Stimulated activated CD4-positive, alpha-beta T cell treated with anti-CD3 and anti-CD28 coated beads, Interleukin-4, amount 100 ng/mL, for 48 hours (primary cell): ENCODE measurements at places on chromosomes 3 and 15.

DNA sequence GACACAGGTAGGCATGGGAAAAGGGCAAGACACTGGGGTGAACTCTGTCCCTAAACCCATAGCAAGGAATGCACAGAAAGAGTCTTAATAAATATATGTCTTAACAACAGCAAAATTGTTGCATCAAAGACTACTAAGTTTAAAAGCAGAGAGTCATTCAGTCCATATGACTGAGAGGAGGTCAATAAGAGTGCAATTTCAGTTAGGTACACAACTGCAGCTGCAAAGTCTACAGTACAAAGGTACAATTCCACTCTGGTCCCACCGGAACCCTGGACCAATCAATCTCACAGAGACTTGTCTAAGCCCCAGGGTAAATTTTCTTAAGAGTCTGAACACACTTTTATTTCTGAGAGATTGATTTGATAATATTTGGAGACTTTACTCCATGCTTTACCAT is 6.9 kb downstream of the CP start:
- no peak for DNase-seq

DNA sequence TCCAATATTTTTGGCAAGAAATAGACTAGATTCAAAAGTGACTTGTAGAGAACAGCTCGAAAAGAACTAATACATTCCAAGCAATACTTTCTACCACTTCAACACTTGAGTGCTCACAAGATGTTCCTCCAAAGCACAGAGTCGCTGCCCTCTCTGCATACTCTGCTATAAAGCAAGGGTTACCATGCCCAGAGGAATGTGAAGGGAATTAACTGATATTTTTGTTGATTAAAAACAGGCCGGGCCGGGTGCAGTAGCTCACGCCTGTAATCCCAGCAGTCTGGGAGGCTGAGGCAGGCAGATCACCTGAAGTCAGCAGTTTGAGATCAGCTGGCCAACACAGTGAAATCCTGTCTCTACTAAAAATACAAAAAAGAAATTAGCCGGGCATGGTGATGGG is 57.6 kb upstream of the CSPG5 start:
- DNase-seq: no peak

DNA sequence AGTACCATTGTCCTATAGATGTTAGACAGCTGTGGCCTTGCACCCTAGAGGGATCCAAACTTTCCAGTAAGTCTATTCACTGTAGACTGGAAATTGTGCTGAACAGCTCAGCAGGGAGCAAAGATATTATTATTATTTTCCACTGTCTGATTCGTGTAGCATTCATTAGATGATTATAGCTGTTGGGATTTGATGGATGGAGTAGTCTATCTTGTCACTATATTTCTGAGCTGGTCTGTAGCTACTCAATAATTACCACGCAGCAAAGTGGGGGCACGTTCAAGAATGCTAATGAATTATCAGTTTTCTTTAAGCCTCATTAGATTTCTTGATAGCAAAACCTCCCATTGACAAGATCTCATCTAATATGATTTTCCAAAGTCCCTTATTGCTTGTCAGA is 113.2 kb downstream of the RTP4 start:
- no peak for DNase-seq

- DNase-seq: no peak
Observed at GRCh38 chr3:116849261-116849688, 139.7 kb downstream of the TUSC7 start.

GRCh38 chr3:113084777-113085176 is 94.0 kb downstream of the GTPBP8 start:
- no peak for DNase-seq

GRCh38 chr15:91252756-91253155 is 152.7 kb downstream of the SV2B start:
- DNase-seq: no peak

DNA sequence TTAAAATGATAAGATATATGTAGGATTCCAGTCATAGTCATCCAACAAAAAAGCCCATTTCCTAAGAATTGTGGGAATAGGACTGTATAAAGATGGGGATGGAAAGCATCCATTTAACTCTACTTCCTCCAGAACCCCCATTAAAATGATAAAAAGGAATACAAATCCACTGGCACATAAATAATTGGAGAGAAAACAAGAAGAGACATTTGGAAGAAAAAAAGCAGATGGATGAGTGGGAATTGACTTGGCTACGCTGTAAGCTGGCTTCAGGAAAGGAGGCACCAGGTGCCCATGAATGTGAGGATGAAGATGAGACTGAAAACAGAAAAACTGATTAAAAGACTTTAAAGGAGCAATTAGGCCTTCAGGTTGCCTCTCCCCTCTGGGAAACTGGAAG is 91.8 kb downstream of the ST8SIA2 start:
- DNase-seq: no peak

GRCh38 chr3:49607796-49608195 is 53.5 kb downstream of the BSN start:
- DNase-seq: no peak

DNA sequence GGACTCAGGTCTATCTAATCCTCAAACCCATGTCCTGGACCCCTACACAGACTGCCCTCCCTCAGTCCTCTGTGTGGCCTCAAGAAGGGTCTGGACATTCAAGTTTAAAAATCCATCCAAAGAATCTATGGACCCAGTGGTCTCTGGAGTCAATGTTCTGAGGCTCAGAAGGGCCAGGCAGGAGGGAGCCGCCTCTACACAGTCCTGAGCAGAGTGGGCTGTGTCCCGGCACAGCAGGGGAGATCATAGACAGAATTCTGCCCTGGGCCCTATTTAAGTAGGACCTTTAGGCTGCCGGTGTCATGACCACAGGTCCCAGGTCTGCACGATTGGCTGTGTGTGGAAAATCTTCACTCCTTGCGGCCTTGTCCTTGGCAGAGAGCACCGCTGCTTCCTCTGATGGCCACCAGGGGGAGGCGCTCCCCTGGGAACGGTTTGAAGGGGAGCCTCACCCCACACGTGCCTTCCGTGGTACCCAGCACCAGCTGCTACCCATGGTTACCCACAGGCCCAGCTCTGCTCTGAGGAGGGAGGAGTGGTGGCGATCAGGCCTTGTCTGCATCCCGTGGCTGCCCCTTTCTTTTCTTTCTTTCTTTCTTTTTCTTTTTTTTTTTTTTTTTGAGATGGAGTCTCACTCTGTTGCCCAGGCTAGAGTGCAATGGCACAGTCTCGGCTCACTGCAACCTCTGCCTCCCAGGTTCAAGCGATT is 37.9 kb downstream of the CHRD start:
- DNase-seq: peak; percentile 63

DNA sequence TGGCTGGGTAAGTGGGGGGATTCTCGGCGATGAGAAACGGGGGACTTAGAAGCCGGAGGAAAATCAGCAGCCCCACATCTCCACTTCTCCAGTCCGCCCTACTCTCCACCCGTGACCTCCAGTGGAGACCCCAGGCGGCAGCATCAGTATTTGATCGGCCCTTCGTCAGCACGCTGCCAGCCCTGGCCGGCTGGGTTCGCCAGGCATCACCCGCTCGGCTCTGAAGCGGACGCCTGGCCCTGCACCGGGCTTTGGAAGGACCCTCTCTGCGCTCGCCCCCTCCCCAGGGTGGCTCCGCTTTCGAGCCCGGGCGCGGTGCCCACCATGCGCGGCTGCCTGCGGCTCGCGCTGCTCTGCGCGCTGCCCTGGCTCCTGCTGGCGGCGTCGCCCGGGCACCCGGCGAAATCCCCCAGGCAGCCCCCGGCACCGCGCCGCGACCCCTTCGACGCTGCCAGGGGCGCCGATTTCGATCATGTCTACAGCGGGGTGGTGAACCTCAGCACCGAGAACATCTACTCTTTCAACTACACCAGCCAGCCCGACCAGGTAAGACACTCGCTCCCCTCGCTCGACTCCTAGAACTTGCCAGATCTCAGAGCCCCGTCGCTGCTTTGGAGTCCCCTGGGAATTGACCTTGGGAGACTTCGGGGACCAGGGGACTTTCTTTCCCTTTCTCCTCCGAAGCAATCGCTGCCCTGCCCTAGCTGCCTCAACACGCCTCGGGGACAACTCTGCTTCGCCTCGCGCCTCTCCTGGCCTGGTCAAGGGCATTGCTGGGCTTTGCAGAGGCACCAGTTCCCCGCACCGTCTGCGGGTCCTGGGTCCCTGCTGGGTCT is 561 bp downstream of the SIDT1 start:
- DNase-seq: peak; percentile 28

DNA sequence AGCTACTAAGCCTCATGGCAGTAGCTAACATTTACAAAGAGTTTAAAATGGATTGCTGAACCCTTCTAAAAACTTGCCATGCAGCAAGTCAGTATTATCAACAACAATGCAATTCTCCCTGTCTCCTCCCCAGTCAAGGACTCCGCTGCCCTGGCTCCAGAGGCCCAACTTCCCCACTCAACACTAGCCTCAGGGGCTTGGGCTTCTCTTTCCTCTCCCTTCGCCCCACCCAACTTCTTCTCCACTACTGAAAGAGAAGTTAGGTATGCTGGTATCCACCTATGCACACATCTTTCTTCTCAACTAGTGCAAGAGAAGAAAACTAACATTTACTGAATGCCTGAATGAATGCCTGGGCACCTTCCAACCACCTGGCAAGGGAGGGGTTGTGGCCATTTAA is 30.7 kb downstream of the TLE3 start:
- DNase-seq: no peak

GRCh38 chr3:127751163-127751621 is 71.1 kb downstream of the MGLL start:
- DNase-seq: no peak

- DNase-seq: no peak
Observed at GRCh38 chr3:95939235-95939809, 875.1 kb upstream of the EPHA6 start.

DNA sequence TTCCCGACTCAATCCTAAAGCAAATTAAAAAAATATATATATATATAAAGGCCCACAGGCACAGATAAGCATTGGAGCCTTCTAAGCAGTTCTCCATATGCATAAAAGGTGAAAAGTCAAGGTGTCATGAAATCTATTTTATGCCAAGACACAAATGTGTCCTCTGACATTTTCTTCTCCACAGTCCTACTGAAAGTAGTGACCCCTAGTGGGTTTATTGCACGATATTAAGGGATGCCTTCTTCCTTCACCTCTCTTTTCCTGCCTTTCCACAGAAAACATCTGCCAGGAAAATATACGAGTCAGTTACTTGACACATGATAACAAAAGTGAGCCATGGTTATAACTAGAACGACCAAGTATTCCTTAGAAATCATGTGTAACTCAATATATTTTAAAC is 303.2 kb downstream of the TIGIT start:
- no peak for DNase-seq

DNA sequence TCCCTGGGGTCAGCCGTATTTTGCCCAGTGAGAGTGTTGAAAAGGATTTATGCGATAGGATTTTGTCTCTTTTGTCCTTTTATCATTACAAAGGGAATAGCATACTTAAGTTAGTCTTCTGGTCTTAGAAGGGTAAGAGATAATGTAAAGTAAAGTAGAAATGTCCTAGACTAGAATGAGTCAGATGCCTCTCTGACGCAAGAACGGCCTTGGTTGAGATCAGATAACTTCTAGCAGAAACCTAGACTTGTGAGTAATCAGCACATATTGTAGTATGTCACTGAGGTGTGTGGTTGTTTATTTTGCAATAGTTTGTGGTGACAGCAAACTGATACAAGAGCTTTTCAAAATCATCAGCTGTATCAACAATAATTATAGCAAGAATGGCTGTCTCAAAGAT is 866.1 kb downstream of the NSUN3 start:
- no peak for DNase-seq

DNA sequence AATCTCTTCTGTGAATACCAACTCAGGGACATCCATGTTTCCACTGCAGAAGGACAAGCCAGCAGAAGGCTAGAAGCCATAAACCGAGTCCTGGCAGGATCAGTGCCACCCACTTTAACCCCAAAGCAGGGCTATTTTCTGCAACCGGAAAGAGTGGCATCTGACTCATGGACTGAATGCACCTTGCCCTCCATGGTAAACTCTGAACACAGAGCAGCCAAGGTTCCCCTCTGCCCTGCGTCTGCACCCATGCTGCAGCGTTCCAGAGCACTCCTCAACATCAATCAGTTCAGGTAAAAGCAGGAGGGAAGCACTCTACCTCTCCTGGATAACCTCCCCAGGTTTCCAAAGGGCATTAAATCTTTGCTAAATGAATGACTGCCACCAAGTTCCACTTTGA is 801 bp upstream of the NGRN start:
- DNase-seq: peak; percentile 19

GRCh38 chr3:182349951-182350517 is 443.3 kb upstream of the ATP11B start:
- DNase-seq: no peak

DNA sequence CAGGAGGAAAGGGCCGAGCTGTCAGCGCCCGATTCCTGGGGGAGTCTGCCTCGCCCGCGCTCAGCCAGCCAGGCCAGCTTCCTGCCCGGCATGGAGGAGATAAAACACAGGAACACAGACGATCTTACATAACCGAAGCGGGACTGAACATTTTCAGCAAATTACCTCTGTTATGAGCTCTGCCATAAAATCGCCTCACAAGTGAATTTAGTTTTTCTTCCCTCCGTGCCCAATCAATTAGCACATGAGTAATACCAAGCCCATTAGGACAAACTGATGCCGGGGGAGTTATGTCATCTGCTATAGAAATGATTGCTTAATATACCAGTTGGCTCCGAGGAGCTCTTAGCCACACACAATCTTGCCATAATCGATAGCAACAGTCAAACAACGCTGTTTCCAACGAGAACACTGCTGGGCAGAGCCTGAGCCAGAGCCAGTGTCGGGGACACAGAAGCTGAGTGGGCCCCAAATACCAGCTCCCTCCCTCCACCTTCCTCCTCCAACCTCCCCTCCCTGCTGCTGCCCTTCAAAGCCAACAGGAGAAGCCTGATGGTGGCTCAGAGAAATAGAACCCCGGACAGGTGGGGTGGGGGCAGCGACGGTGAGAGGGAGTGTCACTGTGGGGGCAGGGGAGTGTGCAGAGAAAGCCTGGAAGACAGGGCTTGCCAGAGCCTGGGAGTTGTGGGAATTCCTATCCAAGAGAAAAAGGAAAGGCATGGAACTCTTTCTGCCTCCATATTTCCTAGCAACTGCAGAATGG is 279.4 kb upstream of the TLE3 start:
- DNase-seq: no peak

- no peak for DNase-seq
Observed at GRCh38 chr15:40424483-40425115, 16.2 kb upstream of the BAHD1 start.

DNA sequence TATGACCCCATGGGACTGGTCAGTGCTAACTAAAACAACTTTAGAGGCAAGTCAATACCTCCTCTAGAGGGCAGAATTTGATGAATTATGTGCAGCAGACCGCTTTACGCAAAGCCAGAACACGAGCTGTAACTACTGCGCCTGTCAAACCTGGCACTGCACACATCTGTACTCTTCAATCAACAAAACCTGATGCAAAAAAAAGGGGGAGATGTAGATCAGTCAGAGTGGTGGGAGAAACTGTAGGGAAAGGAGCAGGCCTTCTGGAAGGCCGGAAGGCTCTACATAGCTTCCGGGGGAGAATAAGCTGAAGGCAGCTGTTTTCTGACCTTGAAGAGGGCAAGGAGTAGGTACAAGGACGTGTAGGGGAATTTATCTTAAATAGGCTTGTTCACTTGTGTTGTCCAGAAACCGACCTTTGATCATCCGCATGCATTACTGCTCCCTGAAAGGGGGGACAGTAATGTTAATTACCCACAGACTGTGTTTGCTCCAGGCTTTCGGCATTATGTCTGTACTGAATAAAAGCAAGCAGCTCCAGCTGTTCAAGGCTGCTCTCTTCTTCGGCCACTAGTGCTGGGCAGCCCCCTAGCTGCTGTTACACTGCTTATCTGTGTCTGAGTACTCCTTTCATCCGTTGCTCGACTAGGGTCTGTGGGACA is 41.0 kb downstream of the GPR160 start:
- DNase-seq: no peak
